ENCODE measurements at places on chromosomes 4 and X. TPM values are rescaled to one million over a fixed set of nuclear protein-coding genes. Genes with fewer than 3 reads are reported as not detected.

The C1QTNF7 gene
- not detected for polyA plus RNA-seq

The USP17L19 gene
- not detected for polyA plus RNA-seq

The MAGED4B gene
- 29.8 TPM for polyA plus RNA-seq

The GPC4 gene
- 1.2 TPM for polyA plus RNA-seq

The SSX2B gene
- polyA plus RNA-seq, result not detected

- H3K4me1 ChIP-seq, result no peaks in the 10 kb centered on the region
- no peaks in the 10 kb centered on the region for H3K27me3 ChIP-seq
- H3K27ac ChIP-seq, result no peak overlapping the region
- H3K4me3 ChIP-seq, result no peak overlapping the region
- DNase-seq, result no peak
- no peaks in the 10 kb centered on the region for H3K36me3 ChIP-seq
Observed at GRCh38 chr4:62622089-62622488, 1422.0 kb downstream of the ADGRL3 start.

GRCh38 chr4:185713272-185713671 is 98.7 kb downstream of the SORBS2 start:
- peaks cover 7% of the 10 kb centered on the region for H3K36me3 ChIP-seq
- no peak overlapping the region for H3K4me3 ChIP-seq
- H3K27me3 ChIP-seq, result peaks cover 10% of the 10 kb centered on the region
- H3K27ac ChIP-seq, result no peak overlapping the region

- no peaks in the 10 kb centered on the region for H3K36me3 ChIP-seq
- no peak overlapping the region for H3K27ac ChIP-seq
- H3K4me1 ChIP-seq, result peaks cover 17% of the 10 kb centered on the region
- no peak overlapping the region for H3K4me3 ChIP-seq
- H3K27me3 ChIP-seq, result peaks cover 70% of the 10 kb centered on the region
- no peak for DNase-seq
Observed at GRCh38 chr4:6338175-6338950, 68.7 kb downstream of the WFS1 start.

DNA sequence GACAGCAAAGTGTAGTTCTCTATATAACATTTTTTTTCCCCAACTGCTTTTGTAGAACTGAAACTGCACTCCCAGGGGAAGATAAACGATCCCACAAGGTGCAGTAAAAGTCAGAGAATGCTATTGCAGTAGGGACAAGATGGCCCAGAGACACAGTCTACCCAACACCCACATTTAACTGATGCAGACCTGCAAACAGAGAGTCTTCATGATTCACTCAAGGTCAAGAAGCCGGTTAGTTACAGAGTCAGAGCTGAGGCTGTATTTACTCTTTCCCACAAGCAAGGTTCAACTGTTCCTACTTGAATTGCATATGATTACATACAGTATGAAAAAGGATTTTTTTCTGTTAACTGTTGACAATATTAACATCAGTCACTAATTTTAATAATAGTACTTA is 654.6 kb downstream of the IL1RAPL1 start:
- H3K27me3 ChIP-seq, result no peaks in the 10 kb centered on the region
- H3K4me1 ChIP-seq, result no peaks in the 10 kb centered on the region
- H3K27ac ChIP-seq, result no peak overlapping the region
- H3K4me3 ChIP-seq, result no peak overlapping the region
- no peaks in the 10 kb centered on the region for H3K36me3 ChIP-seq

- H3K36me3 ChIP-seq, result peaks cover 13% of the 10 kb centered on the region
- no peak overlapping the region for H3K4me3 ChIP-seq
- no peaks in the 10 kb centered on the region for H3K4me1 ChIP-seq
- H3K27me3 ChIP-seq, result no peaks in the 10 kb centered on the region
- H3K27ac ChIP-seq, result no peak overlapping the region
Observed at GRCh38 chr4:13298655-13299054, 185.5 kb downstream of the RAB28 start.

Data from naive B cell (primary cell).